ENCODE measurements at places on chromosomes 2 and 18. TPM values are rescaled to one million over a fixed set of nuclear protein-coding genes. Genes with fewer than 3 reads are reported as not detected.

NFATC1 gene
- total RNA-seq: 10.7 TPM

TGFA gene
- 4.3 TPM for total RNA-seq

ACTG2 gene
- total RNA-seq: 3.7 TPM

DNA sequence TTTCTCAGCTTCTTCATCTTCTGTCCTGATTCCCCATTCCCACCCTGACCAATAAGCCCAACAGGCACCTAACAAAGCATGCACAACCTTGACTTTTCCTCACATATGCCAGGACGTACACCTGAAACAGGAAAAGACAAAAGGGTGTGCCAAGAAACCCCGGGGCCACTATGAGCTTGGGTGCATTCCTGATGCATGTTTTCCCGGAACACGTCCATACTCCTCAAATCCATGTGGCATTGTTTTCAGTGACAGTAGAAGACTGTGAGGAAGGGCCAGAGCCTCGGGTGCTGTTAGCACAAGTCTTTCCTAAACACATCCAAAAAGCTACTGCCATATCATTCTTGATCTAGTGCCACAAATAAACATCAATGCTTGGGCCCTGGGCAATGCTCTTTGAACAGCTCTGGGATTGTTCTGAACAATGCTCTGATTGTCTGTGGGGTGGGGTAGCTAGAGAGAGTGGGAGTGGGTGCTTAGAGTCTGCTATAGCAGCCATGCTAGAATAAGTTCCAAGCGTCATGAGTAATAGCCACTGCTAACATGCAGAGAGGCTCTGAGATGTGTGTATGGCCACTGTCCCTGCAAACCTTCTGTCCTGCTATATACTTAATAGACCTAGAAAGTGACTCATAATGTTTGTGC lies 181.7 kb upstream of the CRIM1 start:
- DNase-seq: no peak

DNA sequence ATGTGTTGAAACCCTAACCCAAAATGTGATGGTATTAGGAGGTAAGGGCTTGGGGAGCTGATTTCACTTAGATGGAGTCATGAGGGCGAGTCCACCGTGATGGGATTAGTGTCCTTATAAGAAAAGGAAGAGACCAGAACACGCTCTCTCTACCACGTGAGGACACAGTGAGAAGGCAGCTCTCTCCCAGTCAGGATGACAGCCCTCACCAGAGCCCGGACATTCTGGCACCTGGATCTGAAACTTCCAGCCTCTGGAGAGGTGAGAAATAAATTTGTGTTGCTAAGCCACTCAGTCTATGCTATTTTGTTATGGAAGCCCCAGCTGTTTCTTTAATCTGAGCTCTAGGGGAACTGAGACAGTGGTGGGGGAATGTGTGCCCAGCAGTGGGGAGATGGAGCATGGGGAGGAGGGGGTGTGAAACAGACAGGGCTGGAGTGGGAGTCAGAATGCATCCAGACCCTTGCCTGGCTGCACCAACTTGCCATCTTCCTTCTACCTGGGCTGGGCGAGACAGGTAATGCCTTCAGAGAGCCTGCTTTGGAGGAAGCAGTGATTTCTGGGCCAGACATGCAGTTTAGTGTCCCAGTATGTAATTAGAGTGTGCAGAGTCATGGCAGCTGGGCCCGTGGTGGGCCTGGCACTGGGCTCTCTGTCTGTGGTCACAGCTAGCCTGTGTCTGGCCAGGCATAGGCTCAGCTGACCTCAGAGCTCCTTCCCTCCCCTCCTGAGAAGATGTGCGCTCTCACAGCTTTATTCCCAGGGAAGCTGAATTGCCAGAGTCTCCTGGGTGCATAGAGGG lies 38.1 kb downstream of the RHOB start:
- DNase-seq: no peak

- no peak for DNase-seq
Measured at GRCh38 chr18:63890950-63891304, 3.4 kb downstream of the SERPINB2 start.

GRCh38 chr2:203396667-203397066 lies 68.5 kb downstream of the ABI2 start:
- DNase-seq: no peak

SP3 gene
- total RNA-seq: 90.2 TPM

- no peak for DNase-seq
Measured at GRCh38 chr2:58562276-58562675, 321.2 kb upstream of the FANCL start.

GRCh38 chr2:215238485-215239098 lies 73.3 kb upstream of the ATIC start:
- no peak for DNase-seq

DNA sequence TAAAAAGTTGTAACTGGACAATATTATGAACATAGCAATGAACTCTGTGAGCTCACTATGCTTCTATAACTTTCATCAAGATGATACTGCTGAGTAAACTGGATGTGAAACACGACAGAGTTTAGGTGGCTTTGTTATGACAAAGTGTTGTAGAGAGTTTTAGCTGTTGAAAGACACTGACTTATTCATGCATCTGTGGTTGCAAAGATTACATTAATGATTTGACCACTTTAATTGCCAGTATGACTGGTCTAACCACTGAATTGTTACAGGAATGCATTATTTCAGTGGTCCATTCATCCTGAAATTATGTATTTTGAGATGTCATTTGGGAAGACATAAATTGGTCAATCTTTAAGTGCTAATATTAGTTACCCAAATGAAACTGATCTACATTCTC lies 117.9 kb downstream of the SPHKAP start:
- no peak for DNase-seq

- no peak for DNase-seq
Measured at GRCh38 chr2:126933711-126934091, 35.0 kb downstream of the TEX51 start.

DNA sequence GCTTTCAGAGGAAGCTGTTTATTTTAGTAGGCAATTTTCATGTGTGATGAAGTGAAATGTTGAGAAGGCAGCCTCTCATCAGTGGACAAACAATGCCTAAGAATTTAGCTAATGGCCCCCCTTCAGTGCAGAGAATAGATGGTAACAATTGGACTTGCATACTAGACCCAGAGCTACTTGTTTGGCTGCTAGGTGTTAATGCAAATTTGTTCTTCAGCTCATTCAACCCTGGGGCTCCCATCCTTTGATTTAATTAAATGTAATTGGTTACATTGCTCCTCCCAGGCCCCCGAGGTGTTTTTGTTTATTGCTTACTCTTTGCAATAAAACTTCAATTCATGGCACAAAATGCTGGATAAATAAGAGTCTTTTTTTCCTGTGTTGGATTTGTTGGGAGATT lies 68.6 kb downstream of the CAMKMT start:
- no peak for DNase-seq

REG3G gene
- total RNA-seq: not detected

FTCDNL1 gene
- 1.9 TPM for total RNA-seq

- no peak for DNase-seq
Measured at GRCh38 chr2:50674876-50675275, 357.1 kb downstream of the NRXN1 start.

COBLL1 gene
- total RNA-seq: 67.9 TPM

KLHL41 gene
- 1.4 TPM for total RNA-seq

DNA sequence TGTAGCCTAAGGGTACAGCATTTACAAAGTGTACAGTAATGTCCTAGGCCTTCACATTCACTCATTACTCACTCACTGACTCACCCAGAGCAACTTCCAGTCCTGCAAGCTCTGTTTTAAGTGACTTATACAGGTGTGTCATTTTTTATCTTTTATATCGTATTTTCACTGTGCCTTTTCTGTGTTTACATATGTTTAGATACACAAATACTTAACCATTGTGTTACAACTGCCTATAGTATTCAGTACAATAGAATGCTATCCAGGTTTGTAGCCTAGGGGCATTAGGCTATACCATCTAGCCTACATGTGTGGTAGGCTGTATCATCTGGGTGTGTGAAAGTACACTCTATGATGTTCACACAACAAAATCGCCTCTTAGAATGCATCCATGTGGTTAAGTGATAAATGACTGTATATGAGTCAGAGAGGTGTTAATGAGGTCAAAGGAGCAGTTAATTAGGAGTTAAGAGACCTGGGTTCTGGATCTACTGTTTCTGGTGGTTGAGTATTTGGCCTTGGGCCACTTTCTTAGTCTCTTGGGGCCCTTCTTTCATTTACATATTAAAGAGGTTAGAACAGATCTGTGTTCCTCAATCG lies 149.1 kb downstream of the GREB1L start:
- DNase-seq: no peak

UPP2 gene
- not detected for total RNA-seq

SCRN3 gene
- total RNA-seq: 9.5 TPM

DNA sequence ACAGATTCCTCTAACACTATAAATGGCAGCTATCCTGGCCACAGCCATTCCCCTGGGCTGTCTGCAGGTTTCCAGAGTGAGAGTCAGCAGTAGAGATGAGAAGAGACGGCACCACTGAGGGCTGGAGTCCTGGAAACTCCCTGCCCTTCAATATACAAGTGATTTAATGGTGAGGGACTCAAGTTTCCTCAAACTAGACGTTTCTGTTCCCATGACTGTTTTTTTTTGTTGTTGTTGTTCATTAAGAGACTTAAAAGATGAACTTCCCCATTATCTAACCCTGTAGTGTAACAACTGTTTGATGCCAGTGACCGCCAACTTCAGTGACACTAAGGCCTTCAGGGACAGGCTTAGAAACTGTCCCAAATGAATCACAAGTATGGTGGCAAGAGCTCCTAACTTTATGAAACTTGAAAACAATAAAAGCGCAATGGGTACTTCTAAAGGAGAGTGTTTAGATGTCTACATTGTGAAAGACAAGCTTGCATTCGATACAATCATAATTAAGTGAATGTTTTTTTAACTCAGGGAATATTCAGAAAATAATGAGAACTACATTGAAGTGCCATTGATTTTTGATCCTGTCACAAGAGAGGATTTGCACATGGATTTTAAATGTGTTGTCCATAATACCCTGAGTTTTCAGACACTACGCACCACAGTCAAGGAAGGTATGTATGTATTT lies 34.0 kb downstream of the IL1R2 start:
- no peak for DNase-seq

- no peak for DNase-seq
Measured at GRCh38 chr18:12059334-12060181, 34.1 kb upstream of the ANKRD62 start.

- no peak for DNase-seq
Measured at GRCh38 chr2:56128235-56128634, 55.6 kb upstream of the CCDC85A start.

GRCh38 chr18:1599196-1599595 lies 694.5 kb downstream of the ADCYAP1 start:
- DNase-seq: no peak

- no peak for DNase-seq
Measured at GRCh38 chr2:136215908-136216472, 98.0 kb upstream of the CXCR4 start.

- DNase-seq: no peak
Measured at GRCh38 chr2:121297217-121297830, 12.3 kb upstream of the TFCP2L1 start.

MRO gene
- total RNA-seq: 1.1 TPM

- DNase-seq: no peak
Measured at GRCh38 chr18:58541146-58541788, 87.6 kb downstream of the ALPK2 start.

TSPYL6 gene
- total RNA-seq: not detected

- DNase-seq: no peak
Measured at GRCh38 chr2:232416521-232417470, 10.2 kb downstream of the ALPG start.

GRCh38 chr2:111654829-111655228 lies 229.2 kb downstream of the ANAPC1 start:
- no peak for DNase-seq

Measured in omental fat pad (tissue), 4 donors.